ENCODE measurements at places on chromosomes 3 and 15.
A peak's percentile ranks its signal among the peaks of the same experiment; 100 is the strongest.

DNA sequence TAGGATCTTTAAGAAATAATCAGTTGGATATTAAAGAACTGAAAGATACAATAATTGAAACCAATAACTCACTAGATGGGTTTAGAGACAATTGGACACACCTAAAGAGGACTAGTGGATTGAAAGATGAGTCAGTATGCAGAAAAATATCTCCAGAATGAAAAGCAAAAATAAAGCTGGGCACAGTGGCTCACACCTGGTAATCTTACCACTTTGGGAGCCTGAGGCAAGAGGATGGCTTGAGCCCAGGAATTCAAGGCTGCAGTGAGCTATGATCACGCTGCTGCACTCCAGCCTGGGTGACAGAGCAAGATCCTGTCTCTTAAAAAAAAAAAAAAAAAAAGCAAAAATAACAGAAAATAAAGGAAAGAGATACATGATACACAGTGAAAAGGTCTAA, 37.4 kb upstream of the CCDC174 start:
- DNase-seq: no peak

DNA sequence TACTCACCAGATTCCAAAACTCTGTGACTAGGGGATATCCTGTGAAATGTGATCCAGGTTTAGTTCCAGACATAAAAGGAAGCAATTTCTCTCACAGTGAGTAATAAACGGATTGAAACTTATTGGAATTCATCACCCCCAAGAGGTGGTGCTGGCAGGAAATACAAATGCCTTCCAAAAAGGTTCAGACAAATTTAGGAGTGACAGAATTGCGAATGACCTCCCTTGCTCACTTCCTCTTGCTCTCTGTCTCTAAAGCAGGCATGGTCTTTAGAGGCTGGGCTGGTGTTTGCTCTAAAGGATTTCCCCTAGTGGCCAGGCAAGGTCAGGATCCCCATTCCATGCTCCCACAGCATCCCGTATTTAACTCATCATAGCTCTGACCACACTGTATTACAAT, 449.4 kb upstream of the PPP2R3A start:
- no peak for DNase-seq

DNA sequence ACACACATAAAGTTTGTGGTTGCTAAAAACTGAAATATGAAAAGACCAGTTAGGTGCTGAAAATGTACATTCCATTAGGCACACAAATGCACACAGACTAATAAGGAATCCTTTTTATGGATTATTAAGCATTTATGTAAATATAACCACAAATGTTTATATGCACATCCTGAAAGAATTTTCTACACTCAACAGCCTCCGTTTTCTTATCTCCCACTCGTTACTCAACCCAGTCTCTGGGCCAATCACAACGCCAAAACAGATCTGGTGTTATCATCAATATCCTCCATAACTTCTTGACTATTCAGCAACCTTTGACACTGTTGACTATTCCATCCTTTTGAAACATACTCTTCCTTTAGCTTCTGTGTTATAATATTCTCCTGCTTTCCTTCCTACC, 136.4 kb downstream of the ATP8B4 start:
- no peak for DNase-seq

- no peak for DNase-seq
Measured at GRCh38 chr3:159113221-159113875, 311.5 kb downstream of the MFSD1 start.

DNA sequence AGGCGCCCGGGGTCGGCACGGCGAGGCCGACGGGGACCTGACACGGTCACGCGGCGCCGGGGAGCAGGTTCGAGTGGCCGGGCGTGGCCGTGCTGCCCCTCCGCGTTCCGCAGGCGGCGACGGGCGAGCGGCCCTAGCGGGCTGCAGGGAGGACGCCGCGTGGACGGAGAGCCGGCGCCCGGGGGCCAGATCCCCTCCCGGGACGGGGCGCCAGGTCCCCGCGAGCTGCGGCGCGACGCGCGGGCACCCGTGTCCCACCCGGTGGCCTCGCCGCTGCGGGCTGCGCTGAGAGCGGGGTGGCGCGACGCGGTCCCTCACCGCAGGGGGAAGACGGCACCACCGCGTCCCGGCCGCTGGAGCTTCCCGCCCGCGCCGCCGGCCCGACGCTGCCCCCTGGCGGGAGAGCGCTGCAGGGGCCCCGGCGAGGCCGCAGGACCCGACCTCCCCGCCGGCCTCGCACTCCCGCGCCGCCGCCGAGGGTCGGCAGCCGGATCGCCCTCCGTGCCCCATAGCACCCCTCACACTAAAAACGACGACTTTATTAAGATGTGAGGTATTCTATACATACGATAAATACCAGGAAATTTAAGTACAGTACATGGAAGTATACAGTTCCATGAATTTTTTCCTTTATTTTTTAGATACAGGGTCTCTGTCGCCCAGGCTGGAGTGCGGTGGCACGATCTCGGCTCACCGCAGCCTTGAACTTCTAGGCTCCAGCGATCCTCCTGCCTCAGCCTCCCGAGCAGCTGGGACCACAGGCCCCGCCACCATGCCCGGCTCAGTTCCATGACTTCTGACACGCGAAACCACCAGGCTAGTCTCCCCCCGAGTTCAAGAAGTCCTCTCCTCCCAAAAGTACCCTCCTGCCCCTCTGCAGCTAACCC, 1.3 kb upstream of the PIGZ start:
- peak; percentile 18 for DNase-seq

DNA sequence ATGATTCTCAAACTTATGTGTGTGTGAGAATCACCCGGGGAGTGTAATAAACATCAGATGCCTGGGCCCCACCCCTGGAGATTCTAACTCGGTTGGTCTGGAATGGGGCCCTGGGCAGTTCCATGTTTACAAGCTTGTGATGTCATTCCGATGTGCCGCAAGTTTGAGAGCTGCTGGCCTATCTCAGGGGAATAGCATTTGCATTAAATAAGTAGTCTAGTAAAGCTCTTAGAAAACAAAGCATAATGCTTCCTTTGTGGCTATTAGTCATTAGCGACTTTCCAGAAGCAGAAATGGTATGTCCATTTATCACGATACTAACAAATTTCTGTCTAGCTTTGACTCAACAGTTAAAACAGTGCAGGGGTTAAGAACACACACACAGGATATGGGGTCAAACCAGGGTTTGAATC, 20.9 kb downstream of the PGBD4 start:
- no peak for DNase-seq

DNA sequence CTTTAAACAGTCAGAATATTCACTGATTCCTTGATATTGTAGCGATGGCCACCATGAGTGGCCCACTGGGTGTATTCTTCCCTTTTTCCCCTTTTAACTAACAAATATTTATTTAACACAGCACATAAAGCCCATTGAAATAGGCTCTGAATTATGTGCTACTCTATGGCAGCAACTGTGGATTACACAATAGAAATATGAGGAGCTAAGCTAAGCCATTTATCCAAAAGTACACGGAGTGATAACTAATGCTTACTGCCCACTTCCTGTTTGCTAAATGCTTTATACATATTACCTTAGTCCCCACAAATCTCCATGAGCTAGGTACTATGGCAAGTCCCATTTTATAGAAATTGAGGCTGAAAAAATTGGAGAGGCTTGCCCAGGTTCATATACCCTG, 17.9 kb downstream of the ILDR1 start:
- DNase-seq: no peak

GRCh38 chr3:148970271-148970670, 21.1 kb upstream of the GYG1 start:
- DNase-seq: no peak

DNA sequence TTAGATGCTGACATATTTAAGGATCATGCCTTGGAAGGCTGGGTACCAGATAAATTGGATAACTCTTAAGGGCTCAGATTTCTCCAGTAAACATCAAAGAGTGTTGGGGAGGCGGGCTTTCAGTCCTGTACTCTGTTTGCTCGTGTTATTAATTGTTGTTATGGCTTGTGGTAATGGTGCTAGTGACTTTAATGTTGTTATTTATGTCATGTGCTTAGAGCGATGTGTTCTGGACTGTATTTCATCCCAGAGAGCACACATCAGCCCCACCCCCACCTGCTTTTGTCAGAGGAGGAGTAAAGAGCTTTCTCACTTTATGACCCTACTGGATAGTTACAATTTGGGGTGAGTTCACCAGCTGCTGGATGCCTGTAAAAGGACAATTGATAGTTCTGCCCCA, 386.3 kb downstream of the EPHB1 start:
- DNase-seq: no peak

- DNase-seq: no peak
Measured at GRCh38 chr15:77538027-77538451, 94.7 kb downstream of the LINGO1 start.

DNA sequence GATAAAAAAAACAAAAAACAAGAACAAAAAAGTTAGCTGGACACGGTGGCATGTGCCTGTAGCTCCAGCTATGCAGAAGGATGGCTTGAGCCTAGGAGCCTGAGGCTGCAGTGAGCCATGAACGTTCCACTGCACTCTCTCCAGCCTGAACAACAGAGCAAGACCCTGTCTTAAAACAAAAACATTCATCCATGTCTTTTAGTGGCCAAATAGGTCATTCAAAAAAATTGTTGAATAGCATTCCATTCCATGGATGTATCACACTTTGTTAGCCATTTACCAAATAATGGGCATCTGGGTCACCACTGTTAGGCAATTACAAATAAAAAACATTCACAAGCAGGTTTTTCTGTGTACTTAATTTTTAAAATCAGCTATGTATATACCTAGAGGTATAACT, 139.7 kb downstream of the STAG1 start:
- no peak for DNase-seq

GRCh38 chr3:6396631-6397030, 464.3 kb upstream of the GRM7 start:
- no peak for DNase-seq

DNA sequence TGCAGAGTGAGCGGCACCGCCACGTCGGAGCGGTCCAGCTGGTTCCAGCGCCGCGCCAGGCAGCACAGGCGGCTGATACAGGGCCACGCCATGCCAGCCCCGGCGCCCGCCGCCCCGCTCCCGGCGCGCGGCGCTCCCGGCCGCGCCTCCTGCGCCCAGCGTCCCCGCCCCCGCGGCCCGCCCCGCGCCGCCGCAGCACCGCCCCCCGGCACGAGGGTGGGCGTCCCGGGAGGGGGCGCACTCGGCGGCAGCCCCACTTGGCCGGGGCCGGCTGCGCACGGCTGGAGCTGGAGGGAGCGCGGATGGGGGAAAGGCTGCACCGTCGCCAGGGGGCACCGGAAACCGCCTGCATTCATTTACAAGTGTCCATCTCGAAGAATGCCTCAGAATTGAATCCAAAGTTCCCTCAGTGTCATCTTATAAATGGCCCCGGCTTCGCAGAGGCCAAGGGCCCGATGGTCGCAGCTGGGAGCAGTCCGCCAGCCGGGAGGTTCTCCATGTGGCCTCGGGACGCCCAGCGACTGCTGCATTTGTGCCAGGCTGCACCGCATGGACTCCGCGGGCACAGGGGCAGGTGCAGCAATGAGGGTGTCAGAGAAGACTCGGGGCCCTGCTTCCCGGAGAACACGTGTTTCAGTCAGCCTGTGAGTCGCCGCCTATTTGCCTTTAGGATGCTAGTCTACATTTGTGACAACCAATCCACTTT, at the start of gene MAP6D1:
TSS of gene MAP6D1 (minus strand) at position 122 of the 706 bp plus-strand sequence. CDS start at position 92, 30 bp downstream.
- no peak for DNase-seq

DNA sequence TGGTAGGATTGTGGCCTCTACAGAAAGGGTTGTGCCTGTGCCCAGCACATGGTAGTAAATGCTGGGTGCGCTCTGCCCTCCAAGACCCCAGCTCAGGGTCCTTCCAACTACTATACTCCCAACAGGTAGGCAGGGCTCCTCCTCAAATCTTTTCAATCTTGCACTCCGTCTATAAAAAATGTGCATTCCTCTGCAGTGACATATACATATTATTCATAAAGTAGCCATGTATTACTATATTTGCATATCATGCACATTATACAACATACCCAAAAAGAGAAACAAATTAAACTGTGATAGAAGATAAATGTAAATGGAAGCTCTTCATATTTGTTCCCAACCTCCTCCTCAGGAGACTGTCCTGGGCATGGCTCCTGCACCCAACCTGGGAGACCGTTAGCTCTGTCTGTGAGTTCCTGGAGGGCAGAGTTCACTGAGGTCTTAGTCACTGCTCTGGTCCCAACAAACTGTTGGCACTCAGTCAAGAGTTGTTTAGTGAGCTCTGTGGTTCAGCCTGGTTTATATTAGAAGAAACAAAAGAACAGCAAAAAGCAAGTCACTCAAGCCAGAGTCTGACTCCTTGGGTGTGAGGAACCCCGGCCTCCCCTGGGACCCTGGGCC, 47.7 kb upstream of the GRIP2 start:
- DNase-seq: no peak

- no peak for DNase-seq
Measured at GRCh38 chr15:52132066-52132465, 19.5 kb upstream of the BCL2L10 start.

GRCh38 chr3:111103807-111104206, 32.2 kb downstream of the NECTIN3 start:
- DNase-seq: no peak

DNA sequence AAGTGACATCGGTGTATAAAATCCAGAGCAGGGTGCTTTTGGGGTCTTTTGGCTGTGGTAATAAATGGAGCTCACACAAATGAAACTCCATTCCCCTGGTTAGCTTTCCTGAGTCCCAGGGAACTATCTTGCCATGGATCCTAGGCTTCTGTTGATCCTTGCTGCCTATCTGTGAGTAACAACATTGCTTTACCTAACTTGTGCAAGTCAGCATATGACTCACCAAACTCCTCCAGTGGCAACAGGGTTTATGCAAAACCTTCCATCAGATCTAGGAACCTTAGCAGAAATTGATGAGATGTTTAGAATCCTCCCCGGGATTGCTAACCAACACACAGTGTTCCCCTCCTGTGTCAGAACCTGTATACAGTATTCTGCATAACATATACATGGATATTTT, 105.4 kb downstream of the SCAPER start:
- DNase-seq: no peak

DNA sequence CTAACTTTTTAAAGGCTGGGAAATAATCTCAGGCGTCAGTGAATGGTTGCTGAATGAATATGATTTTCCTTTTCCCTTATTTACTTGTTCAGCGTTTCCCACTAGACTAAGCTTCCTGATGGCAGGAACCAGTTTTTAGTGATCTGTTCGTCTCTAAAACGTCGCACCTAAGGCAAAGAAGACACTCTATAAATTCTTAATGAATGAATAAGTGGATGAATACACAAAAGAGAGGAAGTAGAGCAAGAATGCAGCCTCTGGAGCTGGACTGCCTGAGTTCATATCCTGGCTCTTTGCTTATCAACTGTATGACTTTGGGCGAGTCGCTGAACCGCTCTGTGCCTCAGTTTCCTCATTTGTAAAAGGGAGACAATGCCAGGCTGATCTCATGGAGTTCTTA, 38.7 kb downstream of the WNT7A start:
- DNase-seq: no peak

DNA sequence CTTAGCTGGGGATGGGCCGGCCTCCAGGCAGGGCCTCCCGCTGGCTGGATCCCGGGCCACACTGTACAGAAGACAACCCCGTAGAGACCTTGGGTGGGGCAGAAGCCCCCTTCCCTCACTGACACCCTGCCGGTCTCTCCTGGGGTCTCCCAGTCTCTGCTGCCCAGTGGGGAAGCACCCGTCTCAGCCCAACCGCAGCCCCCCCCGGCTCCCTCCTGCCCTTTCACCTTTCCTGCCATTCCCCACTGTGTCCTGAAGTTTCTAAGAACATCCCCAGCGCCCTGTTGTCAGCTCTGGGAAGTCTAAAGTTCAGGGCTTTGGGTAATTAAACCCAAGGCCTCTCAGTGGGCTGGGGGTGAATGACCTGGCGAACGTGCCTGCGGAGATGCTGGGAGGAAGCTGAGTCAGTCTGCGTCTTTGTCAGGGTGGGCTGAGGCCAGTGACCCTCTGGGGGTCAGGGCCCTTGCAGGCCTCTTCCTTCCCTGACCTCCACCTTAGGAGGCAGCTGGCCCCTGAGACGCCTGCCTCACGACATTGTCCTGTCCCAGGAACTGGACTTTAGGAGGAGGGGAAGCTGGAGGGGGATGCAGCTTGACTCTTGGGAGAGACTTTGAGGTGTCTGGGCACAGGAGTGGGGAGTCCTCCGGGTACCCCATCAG, 1.4 kb upstream of the SLC51A start:
- DNase-seq: no peak
